Stimulated activated CD8-positive, alpha-beta memory T cell treated with anti-CD3 and anti-CD28 coated beads, Interleukin-4, amount 100 ng/mL, for 24 hours (primary cell): ENCODE measurements at places on chromosomes 5 and 9.

DNA sequence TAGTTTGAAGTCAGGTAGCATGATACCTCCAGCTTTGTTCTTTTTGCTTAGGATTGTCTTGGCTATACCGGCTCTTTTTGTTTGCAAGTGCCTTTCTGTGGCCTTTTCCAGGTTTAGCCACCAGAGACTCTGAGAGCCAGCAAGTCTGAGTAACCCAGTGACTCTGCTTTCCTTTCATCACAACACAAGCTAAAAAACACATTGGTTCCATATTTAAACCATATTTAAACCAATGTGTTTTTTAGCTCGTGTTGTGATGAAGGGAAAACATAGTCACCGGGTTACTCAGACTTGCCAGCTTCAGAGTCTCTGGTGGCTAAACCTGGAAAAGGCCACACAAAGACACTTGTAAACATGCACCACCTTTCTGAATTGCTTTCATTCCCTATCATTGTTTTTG lies 493.3 kb downstream of the NTRK2 start:
- DNase-seq: no peak

GRCh38 chr5:143495821-143496275 lies 92.4 kb upstream of the NR3C1 start:
- DNase-seq: no peak

- DNase-seq: no peak
Observed at GRCh38 chr9:91248707-91249106, 113.0 kb downstream of the AUH start.

DNA sequence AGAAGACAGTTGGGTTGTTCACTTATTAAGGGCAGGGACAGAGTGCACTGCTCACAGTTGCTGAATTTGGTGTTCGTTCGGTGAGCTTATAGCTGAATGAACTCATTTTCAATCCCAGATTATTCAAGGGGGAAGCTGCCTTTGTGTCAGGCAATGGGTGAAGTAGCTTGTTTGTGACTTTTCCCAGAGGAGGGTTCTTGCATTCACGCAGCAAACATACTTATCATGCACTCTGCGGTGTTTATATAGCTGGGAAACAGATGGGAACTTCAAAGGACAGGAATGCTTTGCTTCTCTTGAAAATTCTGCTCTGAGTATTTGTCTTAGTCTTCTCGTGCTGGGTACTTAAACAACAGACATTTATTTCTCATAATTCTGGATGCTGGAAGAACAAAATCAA lies 64.7 kb upstream of the ABCA1 start:
- no peak for DNase-seq

DNA sequence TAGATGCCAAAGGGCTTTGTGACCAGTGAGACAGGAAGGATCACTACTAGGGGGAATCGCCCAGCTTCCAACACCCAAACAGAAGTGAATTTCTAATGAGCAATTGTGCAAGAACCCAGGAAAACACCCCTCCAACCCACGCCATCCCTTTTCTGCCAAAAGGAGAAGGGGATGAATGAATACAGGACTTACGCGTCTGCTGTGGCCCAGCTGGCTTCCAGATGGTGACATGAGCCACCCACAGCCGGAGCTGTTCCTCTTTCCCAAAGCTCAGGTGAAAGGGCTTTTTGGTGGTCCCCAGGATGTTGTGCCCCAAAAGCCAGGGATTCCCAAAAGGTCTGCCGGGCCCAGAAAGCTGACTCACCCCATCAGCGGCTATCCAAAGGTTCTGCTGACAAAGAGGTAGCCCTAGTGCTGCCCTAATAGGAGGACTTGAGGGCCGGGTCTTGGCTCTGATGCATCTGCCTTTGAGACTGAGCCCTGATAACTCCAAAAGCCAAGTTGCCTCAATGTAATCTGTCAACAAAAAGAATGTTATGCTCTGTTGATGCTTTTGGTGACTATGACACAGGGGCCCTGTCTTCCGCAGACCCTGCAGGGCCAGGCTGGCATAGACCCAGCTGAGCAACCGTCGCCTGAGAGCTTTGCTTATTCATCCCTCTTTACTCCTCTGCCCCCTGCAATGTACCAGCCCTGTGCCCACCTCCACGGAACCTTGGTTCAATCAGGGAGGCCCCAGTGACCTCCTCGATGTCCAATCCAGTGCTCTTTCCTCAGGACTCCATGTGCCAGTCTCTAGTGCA lies 14.5 kb downstream of the GSN start:
- no peak for DNase-seq

DNA sequence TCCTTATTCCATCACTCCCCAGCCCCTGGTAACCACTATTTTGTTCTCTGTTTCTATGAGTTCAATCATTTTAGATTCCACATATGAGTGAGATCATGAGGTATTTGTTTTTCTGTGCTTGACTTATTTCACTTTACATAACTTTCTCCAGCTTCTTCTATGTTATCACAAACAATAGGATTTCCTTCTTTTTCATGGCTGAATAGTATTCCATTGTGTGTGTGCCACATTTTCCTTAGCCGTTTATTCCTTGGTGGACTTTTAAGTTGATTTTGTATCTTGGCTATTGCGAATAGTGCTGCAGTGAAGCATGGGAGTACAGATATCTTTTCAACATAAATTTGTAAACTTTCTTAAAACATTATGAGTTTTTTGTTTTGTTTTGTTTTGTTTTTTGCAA lies 15.1 kb downstream of the SYK start:
- DNase-seq: no peak

DNA sequence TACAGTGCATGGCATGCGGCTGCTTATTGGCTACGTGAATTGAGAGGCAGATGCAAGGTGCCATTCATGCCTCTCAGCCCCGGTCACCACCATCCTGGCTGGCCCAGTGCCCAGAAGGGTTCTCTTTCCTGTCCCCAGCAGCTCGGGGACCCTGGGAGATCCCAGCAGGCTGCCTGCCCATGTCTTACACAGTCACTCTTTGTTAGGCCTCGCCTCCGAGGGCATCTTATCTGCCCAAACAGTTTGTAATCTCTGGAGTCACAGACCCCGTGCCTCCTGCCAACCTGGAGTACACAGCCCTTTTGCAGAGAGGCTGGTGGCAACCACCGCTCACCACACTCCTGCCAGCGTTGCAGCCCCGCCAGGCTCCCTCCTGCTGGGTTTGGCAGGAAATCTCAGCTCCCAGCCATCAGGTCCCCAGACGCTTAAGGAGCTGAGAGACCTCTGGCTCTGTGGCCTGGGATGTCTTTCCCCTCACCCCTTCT lies 7.0 kb upstream of the AK1 start:
- DNase-seq: no peak

DNA sequence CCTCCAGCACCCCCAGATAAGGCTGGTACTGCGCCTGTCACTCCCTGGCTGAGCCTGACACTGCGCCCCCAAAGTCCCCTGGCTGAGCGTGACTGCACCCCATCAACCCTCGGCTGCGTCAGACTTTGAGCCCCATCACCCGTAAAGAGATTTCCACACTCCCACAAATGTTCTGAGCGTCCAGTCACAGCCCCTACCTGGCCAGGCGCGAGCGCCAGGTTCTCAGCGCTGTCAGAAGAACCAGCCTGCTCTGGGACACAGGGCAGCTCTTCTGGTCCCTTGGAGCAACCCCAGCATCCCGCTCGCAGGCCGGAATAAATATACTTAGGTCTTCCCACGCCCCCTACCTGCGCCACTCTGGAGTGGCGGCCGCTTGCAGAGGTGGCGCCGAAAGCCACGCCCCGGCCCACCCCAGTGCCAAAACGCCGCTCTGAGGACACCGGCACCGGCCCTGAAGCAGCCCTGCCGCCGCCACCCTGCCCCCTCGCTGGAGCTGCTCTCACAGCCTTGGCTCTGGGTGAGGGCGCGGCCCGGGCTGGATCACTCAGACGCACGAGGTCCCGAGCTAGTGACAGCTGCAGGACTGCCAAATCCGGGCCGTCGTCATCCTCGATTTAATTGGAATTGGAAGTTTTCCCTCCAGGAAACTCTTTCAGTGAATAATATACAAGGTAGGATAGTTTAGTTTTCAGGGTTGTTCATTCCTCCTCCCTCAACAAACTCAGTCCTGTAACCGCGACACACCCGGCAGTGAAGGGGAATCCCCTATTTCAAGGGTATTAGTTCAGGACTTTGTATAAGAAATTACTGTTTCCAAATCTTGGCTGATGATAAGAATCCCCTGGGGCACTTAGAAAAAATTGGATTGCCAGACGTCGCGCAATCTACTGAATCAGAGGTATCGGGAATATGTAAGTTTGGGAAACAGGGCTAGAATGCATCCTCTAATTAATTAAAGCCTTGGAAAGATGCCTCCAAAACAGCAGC lies 1.2 kb upstream of the CEMIP2 start:
- peak; percentile 54 for DNase-seq

DNA sequence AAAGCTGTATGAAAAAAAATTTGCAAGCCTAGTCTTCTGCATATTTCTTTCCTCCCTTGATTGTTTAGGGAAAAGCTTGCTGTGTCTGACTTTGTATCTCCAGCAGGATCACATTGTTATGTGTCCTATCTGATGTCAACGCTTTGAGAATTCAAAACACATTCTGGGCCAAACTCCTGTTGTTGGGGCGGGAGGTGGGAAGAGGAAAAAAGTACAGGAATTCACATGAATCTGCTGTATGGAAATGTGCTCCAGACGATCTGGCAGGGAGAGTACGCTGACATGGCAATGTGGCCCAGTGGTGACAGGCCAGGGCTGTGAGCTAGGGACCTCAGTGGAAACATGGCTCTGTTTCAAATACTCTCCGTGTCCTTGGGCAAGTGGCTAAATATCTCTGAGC lies 87.4 kb upstream of the GNA14 start:
- no peak for DNase-seq

DNA sequence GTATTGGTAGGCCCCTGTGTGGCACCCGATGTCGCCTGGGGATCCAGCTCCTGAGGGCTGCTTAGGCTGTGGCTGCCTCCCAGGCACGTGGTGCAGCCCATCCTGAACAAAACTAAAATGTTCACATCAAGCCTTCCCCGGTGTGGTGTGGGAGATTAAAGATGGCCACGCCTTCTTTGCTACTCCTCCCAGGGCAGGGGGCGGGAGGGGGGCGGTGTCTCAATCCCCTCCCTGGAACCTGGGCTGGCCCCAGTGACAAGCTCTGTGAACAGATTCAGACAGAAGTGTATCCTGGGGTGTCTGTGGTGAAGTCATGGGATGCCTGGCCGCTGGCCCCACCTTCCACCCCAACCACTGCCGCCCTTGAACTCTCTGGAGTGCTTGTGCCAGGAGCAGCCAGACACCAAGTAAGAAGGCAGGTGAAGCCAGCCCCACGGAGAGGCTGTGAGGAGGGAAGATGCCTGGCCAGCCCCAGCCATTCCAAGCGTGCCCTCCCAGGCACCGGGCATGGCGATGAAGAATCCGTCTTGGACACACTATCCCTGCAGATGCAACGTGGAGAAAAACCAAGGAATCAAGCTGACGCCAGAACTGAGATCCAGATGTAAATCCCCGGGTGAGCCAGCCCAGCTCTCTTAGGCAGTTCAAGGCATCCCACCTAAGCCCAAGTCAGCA lies 75.8 kb downstream of the AK8 start:
- no peak for DNase-seq

DNA sequence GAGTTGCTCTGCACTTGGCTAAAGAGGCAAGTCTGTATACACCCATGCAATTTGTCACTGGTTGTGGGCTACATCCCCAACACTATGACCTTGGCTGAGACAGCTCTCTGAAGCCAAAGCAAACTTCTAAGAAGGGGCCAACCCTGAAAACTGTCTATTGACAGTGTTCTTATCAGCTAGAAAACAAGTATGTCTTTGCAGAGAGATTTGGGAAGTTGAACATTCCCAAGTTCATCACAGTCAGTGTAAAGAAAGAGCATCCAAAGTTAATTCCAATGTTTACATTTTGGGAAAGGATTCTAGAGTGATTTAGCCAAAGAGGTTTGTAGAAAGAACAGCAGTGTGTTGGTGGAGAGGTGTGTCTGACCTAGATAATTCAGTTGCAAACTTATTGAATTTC lies 711.1 kb upstream of the CHD1 start:
- no peak for DNase-seq

DNA sequence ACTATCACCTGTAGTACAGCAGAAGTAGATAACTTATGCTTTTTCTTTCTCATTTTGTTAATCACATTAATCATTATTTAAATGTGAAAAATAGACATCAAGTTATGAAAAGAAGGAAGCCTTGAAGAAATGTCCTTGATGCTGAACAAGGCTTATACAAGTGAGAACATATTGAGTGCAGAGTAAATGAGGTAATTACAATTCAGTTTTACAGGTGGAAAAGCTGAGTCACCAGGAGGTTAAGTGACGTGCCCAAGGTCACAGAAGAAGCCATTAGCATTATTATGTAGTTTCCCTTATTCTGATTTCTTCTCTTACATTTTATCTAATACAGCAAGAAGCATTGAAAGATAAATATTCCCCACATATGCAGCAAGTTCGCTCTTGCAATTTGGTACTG lies 998.5 kb upstream of the CDH6 start:
- no peak for DNase-seq

GRCh38 chr9:131423171-131423581 lies 29.3 kb downstream of the PRRC2B start:
- no peak for DNase-seq

DNA sequence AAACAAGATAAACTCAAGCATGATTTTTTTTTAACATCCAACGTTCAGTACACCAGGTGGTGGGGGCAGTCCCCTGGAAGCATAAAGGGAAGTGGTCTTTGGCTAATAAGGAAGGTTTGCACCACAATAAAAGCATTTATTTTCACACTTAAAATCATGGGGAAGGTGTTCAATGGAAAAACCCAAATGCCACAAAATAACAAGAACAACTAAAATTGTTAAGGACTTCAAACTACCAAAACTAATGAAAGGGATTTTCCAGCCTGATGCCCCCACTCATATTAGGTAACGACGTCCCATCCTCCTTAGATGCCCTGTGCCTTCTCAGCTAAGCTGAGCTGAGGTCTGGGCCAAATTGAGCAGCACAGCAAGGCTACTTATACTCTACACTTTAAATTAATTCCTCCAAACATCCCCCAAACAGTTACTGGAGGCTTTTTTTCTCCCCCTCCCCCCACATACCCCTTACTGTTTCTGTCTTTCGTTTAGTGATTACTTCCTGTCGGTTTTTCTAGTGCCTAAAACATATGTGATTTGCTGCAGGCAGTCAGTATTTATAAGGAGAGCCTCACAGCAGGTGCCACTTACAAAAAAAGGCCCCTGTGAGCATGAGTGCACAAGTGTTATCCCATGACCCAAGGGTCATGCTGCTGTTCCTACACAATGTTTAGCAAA lies 259.7 kb upstream of the ZNF608 start:
- DNase-seq: no peak

DNA sequence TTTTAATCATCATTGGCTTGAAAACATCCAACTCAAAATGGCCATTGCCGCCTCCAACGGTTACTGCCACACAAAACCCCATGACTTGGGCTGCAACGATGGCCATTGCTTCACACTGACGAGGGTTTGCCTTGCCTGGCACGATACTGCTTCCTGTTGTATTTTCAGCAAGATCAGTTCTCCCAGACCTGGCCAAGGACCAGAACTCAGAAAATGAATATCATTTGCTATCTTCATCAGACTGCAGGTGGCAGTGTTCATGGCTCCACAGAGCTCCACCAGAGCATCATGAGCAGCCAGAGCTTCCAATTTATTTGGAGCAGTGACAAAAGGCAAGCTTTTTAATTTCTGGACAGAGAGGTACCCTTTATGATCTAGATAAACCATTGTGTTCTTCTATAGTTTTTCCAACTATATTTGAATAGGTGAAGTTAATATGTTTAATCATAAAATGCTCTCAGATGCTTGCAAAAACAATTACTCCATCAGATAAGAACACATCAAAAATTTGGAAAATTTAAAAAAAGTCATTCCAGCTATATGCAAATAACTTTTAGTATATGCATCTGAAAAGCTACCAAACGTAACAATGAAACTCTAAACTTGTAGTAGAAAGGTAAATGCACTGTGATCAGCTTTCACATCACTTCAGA lies 10.4 kb downstream of the AMACR start:
- DNase-seq: no peak
